ENCODE measurements at places on chromosomes 4 and X. TPM values are rescaled to one million over a fixed set of nuclear protein-coding genes. Genes with fewer than 3 reads are reported as not detected.
A peak's percentile ranks its signal among the peaks of the same experiment; 100 is the strongest.

TMEM33 gene
- 54.5 TPM for total RNA-seq

PGM2 gene
- 50.3 TPM for total RNA-seq

ZCCHC18 gene
- total RNA-seq = 3.3 TPM

MAOA gene
- 50.6 TPM for total RNA-seq

PPEF2 gene
- total RNA-seq = not detected

SPATA4 gene
- total RNA-seq = 0.11 TPM

AFF2 gene
- total RNA-seq = 7.0 TPM

TMEM144 gene
- 30.3 TPM for total RNA-seq

BGN gene
- total RNA-seq = 57.7 TPM

DCAF8L2 gene
- not detected for total RNA-seq

GRCh38 chrX:69045616-69046345, 119.5 kb downstream of the PJA1 start:
- DNase-seq = no peak

DNA sequence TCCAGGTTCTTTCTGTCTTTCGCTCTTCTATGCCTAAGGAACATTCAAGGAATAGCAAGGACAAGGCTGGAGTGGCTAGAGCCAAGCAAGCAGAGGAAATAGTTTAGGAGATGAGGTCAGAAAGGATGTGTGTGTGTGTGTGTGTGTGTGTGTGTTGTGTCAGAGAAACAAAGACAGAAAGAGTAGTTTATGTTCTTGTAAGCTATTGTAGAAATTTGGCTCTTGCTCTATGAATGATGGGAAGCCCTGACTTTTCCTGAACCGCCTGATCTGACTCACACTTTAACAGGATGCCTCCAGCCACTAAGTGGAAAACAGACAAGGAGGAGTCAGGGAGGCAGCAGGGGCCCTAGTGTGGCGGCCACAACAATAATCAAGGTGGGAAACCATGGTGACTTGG, 39.7 kb downstream of the LGI2 start:
- no peak for DNase-seq

DNA sequence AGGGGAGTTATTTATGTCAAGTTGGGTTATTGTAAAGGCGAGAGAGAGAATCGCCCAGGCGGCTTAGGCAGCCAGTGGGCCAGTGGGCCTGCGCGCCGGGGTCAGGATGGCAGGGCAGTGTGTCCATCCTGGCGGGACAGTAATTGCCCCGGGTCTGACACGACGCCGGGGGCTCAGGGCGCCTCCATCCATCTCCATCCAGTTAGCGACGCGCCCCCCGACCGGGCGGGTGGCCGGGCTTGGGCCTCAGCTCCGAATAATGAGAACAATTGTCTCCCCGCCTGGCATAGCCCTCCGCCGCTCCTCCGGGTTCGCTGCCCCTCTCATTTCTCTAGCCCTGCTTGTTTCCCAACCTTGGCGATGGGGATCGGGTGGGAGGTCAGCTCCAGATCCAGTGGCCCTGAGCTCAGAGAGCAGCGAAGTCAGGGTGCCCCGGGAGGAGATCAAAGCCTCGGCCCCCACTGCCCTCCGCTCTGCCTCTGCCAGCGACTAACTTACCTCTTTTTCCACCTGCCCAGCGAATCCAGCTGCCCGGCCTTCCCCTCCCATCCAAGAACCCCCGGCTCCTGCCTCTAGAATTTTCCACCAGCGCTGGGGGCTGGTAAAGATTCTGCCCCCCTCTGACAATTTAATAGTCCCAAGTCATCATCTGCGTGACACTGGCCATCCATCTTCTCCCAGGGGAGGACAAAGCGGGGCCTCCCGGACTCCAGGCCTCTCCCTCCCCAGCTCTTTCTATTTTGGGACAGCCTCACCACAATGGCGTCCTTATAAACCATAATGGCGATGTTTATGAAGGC, 56.9 kb upstream of the TMEM33 start:
- no peak for DNase-seq

- no peak for DNase-seq
Observed at GRCh38 chr4:152776352-152776751, 3.2 kb downstream of the TIGD4 start.

DNA sequence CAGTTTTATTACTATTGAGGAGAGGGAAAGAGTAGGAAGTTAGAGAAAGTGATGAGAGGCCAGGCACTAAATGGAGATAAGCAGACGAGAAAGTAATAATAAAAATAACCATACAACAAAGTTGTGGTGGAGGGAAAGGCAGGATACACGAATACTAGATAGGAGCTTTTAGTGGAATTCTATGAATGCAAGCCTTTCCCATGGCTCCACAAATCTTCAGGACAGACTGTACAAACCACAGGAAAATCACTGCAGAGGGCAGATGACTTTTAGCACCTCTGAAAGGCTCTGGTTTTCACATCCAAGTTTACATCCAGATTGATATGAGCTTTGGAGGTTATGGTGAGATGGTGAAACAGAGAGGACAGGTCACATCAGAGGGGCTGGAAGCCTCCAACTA, 41.5 kb downstream of the TNIP3 start:
- DNase-seq = no peak

- no peak for DNase-seq
Observed at GRCh38 chrX:129006491-129006890, 516.8 kb downstream of the SMARCA1 start.

GRCh38 chrX:50815120-50815519, 1.1 kb upstream of the SHROOM4 start:
- no peak for DNase-seq

- DNase-seq = peak; percentile 54
Observed at GRCh38 chr4:127446427-127446885, 186.3 kb upstream of the INTU start.

DNA sequence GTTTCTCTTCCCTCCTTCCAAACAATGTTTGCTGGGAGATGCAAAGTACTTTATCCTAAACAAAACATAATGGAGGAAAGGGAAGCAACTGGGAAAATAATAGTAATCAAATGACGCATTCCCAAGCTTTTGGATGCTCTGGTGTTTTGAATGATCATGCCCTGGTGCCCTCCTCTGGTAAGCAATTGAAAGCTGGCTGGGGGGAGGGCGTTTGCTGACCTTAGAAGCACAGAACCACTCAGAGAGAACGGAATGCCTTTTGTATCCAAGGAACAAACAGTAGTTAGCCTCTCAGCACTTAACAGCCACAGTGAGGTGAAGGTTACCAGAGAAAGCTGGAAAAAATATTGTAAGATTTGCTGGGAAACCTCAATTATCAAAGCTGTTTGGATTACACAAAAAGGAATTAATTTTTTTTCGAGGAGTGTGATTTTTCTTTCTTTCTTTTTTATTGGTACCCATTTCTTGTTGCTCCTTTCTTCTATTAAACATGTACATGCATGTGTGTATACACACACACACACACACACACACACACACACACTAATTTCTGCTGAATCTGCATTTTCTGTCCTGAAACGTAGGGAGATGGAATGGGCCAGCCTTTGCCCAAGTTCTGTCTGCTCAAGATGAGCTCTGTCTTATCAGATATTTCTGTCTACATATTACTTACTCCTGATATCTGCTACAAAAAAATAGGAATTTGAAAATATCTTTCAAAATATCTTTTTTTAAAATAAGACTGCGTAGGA, 155.8 kb upstream of the IGFBP7 start:
- no peak for DNase-seq

DNA sequence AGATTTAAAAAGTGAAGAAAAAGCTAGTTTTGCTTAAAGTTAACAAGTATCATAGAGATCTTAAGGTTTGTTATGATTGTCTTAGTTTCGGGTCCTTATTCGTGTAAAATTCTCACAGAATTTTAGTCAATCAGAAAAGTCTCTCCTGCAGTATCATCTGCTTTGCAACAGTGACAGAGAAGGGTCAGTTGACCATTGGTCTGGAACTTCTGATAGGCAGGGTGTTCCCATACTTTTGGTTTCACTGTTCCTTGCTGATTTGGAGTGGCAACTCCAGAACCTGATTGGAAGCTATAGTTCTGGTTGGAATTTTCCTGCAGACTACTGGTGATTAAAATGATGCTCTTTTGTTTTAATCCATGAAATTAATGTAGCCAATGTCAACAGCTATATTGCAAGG, 1.8 kb downstream of the IL15 start:
- DNase-seq = no peak

- DNase-seq = no peak
Observed at GRCh38 chr4:169337510-169337909, 66.8 kb upstream of the SH3RF1 start.

- DNase-seq = no peak
Observed at GRCh38 chr4:120034913-120035312, 31.7 kb downstream of the MAD2L1 start.

DNA sequence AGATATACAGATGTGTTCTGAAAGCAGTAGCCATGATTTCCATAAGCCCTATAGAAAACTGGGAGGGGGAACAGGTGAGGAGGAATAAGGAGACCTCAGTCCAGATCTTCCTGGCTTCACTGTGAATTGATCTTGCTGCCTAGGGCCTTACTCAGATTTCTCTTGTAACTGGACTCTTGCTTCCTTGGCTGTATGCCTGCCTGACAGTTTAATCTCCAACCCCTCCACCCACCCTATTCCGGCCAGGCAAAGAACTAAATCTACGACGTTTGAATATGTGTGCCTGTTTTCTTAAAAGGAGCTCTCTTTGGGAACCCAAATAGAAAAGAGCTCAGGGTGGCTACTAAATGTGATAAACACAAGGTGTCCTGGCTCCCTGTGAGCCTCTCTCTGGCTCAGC, 173.0 kb downstream of the GPC3 start:
- DNase-seq = no peak

- DNase-seq = no peak
Observed at GRCh38 chr4:10722957-10723356, 38.4 kb upstream of the CLNK start.

GRCh38 chr4:13640149-13640940, 12.8 kb upstream of the BOD1L1 start:
- peak; percentile 31 for DNase-seq

Data from urinary bladder (tissue), 4 donors.